Muscle of back (tissue), 13 donors: ENCODE measurements at places on chromosomes 7 and 10.

- no peak for DNase-seq
These were observed 8.1 kb upstream of the TMEM72 start for GRCh38 chr10:44902941-44903545.

DNA sequence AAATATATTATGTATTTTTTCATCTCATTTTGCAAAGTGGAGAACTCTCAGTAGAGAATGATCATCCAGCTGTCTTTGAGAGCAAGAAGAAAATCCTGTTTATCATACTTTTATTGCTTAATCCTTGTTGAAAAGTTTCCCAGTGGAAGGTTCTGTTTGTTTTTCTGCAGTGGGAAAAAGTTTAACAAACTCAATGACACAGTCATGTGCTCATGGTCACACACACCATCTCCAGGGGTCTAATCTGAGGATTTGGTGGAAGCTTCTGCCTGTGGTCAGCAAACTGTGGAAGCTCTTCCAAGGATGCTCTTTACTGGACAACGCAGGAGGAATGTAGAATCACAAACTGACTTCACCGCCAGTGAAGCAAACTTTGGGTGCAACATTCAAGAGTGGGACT lies 1003.9 kb downstream of the SORCS3 start:
- no peak for DNase-seq

DNA sequence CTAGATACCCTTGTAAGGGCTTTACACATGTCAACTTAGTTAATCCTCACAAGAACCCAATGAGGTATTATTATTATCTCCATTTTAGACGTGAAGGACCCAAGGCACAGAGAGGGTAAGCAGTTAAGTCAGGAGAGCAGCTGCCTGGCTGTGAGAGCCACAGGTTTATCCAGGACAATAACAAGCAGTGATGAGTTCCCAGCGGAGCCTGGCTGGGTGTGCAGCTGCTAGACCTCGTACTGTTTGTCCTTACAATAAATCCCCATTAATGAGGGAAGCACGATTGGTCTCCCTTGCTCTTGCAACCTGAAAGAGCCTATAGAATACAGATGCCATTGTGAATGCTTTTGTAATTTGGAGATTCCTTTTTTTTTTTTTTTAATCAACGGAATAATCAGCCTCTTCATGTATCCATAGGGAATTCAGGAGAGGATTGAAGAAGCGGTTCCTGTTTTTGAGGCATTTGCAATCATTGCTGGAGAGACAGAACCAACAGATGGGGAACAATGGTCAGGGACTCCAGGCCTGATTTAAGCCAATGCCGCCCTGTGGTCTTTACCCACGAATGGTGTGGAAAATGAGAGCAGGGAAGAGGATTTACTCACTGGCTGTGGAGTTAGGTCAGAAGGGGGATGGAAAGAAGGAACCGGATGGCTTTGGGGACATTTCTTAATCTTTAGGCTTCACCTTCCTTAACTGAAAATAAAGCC lies 12.3 kb upstream of the ASB4 start:
- DNase-seq = peak; percentile 62

GRCh38 chr10:114634609-114634979 lies 23.5 kb downstream of the ABLIM1 start:
- peak; percentile 89 for DNase-seq

GRCh38 chr7:2289111-2289586 lies 25.1 kb downstream of the SNX8 start:
- peak; percentile 91 for DNase-seq

DNA sequence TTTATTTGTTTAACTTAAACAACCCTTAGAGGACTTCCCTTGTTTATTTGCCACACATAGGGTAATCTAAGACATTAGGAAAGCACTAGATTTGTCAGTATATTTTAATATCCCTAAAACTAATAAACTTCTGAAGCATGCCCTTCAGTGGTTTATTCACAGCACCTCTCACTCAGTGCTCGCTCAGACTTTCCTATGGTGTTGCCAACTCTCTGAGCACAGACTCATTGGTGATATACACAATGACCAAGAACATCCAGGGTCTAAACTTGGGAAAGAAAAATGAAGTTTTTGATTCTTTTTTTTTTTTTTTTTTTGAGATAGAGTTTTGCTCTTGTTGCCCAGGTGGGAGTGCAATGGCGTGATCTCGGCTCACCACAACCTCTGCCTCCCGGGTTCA lies 82.2 kb downstream of the RAB11FIP2 start:
- DNase-seq = peak; percentile 27

DNA sequence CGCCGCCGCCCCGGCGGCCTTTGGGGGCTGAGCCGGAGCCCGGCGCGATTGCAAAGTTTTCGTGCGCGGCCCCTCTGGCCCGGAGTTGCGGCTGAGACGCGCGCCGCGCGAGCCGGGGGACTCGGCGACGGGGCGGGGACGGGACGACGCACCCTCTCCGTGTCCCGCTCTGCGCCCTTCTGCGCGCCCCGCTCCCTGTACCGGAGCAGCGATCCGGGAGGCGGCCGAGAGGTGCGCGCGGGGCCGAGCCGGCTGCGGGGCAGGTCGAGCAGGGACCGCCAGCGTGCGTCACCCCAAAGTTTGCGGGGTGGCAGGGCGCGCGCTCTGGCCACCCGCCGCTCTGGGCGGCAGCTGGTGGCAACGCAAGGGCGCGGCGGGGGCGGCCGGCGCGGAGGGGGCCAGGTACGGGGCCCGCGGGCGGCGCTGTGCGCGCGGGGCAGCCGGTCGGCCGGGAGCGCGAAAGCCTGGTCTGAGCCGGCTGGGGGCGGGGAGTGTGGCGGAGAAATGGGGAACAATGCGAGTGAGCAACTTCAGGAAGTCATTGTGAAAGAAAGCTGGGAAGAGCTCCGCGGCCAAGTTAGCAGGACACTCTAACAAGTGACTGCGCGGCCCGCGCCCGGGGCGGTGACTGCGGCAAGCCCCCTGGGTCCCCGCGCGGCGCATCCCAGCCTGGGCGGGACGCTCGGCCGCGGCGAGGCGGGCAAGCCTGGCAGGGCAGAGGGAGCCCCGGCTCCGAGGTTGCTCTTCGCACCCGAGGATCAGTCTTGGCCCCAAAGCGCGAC lies at the start of gene IKZF1:
IKZF1 (plus strand) TSS at position 588 of the 782 bp plus-strand sequence. CDS start 14,346 bp downstream, outside the sequence.
- DNase-seq = no peak

GRCh38 chr7:100540073-100540723 lies 1.2 kb downstream of the AGFG2 start:
- no peak for DNase-seq

DNA sequence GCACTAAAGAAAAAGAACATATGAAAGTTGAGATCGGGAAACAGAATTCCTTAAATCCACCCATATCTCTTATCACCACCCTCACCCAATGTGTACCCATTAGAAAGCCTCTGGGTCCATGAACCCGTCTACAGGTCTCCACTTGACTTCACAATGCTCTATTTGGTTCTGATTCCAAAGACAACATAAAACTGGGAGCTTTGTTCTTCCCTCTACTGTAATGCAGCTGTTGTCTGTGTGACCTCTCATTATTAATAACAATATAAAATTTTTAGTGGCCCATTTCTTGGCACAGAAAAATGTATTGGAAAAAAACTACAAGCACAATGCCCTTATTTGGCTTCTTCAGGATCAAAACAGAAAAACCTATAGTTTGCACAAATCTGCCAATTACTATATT lies 30.0 kb downstream of the DOCK4 start:
- no peak for DNase-seq
